ENCODE measurements at places on chromosomes 16 and 17.

DNA sequence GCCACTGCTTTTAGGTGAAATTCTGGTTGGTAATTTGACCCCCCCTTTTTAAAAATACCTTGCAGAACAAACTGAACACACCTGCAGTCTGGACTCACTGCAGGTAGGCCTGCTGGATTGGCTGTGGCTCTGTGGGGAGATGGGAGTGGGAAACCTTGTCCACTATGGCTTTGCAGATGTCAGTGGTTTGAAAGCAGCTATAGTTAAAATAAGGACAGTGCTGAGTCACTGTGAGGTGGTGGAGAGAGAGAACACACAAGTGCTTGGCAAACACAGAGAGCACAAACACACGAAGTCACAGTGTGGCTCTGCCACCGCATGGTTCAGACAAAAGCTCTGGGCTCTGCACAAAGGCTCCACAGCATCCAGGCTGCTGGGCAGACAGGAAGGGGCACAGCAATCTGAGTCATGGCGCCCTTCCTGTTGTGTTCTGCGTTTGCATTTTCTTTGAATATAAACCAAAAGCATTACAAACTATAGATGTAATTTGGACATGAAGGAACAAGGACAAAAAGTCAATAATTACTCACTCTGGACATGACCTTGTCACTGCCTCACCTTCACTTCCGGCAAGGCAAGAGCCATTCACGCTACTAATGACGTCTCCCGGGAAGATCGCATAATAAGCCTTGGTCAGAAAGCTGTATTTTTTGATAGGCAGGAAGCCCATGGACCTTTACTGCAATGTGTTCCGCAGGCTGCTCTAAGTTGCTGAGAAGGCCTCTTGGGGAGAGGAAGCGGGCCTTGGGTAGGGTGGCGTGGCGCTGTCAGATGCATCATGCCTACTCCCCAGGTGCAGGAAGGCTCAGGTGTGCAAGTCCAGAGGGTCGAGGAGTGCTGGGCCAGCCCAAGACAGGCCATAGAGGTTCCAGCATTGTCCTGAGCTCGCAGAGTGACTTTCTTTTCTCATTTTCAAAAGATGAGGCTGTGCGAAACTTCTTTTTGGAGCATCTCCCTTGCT, 60.1 kb upstream of the MED9 start:
- no peak for DNase-seq

GRCh38 chr17:29607557-29608195, 14.7 kb downstream of the ANKRD13B start:
- no peak for DNase-seq

DNA sequence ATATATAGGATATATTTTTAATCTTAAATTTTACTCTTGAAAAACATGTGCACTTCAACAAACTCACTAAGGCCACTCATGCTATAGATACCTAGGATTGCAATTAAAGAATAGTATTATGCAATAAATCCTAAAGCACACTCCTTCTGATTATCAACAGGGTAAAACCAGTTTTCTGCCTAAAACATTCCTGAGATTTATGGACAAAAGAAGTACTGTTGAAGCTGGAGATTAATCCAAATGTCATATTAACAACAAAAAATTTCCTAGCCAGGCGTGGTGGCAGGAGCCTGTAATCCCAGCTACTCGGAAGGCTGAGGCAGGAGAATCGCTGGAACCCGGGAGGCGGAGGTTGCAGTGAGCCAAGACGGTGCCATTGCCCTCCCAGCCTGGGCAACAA, 21.4 kb downstream of the CHCT1 start:
- DNase-seq: no peak

DNA sequence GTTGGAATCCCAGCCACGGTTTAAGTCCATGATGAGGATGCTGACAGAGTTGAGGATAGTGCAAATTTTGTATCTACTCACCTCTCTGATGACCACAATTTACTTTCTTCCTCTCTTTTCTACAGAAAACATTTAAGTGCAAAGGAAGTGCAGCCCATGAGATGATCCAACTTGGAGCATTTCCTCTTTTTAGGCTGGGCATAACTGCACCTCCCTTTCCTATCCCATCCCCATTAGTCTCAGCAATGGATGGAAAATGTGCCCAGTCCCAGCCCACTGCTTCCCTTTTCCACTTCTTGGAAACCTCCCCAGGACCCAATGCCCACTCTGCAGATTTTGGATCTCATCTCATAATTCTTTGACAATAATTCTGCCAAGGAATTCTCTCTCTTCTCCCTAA, 16.6 kb upstream of the CCL8 start:
- DNase-seq: no peak

Data from KBM-7 (cell line).